ENCODE measurements at places on chromosomes 16 and 17.

DNA sequence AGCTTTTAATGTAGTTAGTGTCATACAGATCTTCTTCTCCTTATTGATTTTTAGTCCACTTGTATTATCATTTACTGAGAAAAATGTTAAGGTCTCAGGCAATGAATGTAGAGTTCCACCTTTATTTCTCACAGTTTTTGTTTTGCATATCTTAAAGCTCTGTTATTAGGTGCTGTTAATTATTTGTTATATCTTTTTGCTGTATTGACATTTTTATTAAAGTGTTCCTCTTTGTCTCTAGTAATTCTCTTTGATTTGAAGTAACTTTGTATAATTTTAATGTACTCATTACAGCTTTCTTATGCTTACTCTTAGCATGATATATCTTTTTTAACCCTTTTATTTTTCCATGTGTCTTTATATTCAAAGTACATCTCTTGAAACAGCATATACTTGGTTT is 22.4 kb upstream of the USP43 start:
- DNase-seq, result no peak

- DNase-seq, result no peak
Observed at GRCh38 chr17:50538549-50539410, 6.2 kb downstream of the EPN3 start.

GRCh38 chr16:82470016-82470415 is 156.8 kb upstream of the CDH13 start:
- DNase-seq, result no peak

DNA sequence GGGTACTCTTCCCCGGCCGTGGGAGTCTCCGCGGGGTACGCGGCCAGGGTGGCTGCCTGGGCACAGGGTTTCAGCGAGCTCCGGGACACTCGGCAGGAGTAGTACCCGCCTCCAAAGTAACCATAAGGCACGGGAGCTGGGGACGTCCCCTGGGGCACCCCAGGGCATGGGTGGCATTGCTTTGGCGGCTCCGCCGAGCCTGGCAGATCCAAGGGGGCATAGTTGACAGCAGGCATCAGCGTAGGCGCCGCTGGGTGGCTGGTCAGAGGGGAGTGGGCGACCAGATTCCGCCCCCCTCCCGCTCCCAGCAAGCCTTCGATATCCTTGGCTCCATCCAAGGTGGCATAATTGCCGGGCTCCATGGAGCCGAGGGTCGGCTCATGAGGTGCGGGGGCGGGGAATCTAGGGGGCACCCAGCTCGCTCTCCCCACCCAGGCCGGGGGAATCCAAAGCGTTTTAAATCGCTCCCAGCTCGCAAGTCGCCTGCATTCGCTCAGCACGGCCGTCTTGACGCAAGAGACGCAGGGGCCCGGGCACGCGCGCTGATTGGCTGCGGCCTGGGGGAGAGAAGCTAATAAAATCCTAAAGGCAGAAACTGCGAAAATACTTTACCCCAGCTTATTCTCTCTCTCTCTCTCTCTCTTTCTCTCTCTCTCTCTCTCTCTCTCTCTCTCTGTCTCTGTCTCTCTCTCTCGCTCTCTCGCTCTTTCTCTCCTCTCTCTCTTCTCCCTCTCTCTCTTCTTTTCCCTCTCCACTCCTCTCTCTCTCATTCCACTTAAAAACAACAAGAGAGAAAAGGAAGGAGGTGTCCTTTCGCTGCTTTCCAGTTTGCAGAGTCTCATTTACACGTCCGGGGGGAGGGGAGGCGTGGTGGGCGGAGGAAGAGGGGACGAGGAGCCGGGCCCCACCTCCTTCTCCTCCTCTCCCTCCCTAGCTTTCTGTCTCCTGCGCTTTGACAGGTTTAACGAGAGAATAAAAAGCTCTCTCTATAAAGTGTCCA is at the start of gene HOXB13:
Gene HOXB13 (minus strand): TSS at position 519 of the 1,000 bp plus-strand sequence. CDS start 157 bp downstream, at position 362.
- no peak for DNase-seq

GRCh38 chr16:67579686-67580085 is 17.4 kb downstream of the CTCF start:
- no peak for DNase-seq

- DNase-seq, result no peak
Observed at GRCh38 chr17:61289408-61290385, 109.9 kb upstream of the TBX2 start.

DNA sequence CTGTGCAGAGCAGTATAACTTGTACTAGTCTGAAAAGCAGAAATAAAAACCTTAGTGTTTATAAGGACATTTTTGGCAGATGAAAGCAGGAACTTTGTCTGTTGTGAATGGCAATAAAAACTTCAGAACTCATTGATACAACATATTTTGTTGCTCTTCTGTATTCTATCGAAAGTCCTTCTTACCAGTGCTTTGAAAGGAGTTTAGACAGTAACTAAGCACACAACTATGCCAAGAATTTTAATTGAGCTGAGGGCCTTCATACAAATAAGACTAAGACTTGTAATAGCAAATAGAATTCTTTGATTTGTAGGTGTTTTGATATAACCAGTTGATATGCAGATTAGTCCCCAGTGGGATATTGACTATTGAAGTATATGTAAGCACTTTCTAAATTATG is 308.4 kb downstream of the ZFHX3 start:
- no peak for DNase-seq

DNA sequence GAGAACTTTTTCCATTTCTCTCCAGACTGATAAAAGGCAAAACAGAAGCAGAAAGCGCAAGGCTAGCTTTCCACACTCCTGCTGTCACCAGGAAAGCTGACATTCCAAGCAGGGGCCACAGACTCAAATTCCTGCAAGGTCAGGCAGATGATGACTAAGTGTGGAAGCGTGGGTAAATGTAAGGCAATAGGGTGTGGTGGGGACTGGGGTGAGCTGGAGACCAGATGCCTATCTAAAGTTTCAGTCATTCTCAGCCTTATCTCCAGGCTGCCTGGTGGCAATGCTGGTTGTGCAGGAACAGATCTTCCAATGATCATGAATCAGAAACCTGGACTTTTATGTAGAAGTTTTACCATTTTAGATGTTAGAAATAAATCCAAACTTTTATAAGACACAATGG is 224.1 kb downstream of the GSG1L start:
- DNase-seq, result no peak

GRCh38 chr16:1674306-1674705 is 3.8 kb upstream of the JPT2 start:
- no peak for DNase-seq

- no peak for DNase-seq
Observed at GRCh38 chr16:57803134-57803990, 1.1 kb upstream of the KIFC3 start.

GRCh38 chr17:67559381-67559966 is 158.3 kb upstream of the NOL11 start:
- peak; percentile 30 for DNase-seq

DNA sequence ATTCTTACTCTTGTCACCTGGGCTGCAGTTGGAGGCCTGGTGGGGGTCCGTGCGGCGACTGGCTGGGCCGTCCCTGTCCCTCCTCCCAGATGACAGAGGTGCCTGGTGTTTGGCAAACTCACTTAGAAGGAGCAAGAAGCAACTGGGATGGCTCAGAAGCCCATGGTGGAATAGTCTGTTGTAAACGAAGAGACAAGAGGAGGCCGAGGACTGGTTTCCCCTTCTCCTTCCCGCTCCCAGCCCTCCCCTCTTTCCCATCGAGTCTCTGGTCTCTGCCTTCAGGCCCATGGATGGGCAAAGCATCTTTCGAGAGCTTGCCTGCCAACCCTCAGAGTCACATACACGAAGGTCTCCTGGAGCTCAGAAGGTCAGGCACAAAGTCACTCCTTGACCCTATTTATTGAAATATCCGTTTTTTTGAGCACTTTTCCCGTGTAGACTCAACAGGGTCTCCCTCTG is 364.4 kb downstream of the SEC14L1 start:
- DNase-seq, result no peak
